ENCODE measurements at places on chromosomes 2 and 18. TPM values are rescaled to one million over a fixed set of nuclear protein-coding genes. Genes with fewer than 3 reads are reported as not detected.

Gene MYCN
- 0.19 TPM for total RNA-seq

Gene NAT8
- not detected for total RNA-seq

Gene GYPC
- total RNA-seq, result 148 TPM

Gene CCDC150
- total RNA-seq, result 0.75 TPM

- H3K27me3 ChIP-seq, result no peaks in the 10 kb centered on the region
- H3K4me3 ChIP-seq, result no peak overlapping the region
- no peak for DNase-seq
- H3K36me3 ChIP-seq, result no peaks in the 10 kb centered on the region
- H3K4me1 ChIP-seq, result no peaks in the 10 kb centered on the region
Measured at GRCh38 chr2:178874529-178875240, 67.5 kb upstream of the TTN start.

GRCh38 chr2:73205611-73206010 lies 3.2 kb downstream of the NOTO start:
- peaks cover 54% of the 10 kb centered on the region for H3K27me3 ChIP-seq
- no peak overlapping the region for H3K4me3 ChIP-seq
- no peaks in the 10 kb centered on the region for H3K36me3 ChIP-seq

DNA sequence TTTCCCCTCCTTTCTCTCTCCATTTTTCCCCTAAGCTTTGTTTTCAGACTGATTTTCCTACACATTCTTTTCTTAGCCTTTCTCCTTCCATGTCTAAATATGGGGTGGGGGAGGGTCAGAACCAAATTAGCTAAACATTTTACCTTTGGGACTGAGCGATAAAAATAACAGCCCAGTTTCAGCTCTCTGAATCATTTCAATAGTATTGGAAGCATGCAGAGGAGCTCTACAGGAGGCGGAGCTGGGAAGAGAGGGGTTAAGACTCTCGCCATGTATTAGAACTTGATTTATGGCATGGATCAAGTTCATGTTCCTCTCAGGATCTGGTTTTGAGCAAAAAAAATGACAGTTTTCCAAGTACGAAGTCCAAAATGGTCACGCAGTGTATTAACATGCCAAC lies 109.1 kb downstream of the CPO start:
- H3K4me3 ChIP-seq, result no peak overlapping the region
- H3K27me3 ChIP-seq, result no peaks in the 10 kb centered on the region
- no peaks in the 10 kb centered on the region for H3K36me3 ChIP-seq
- H3K27ac ChIP-seq, result no peak overlapping the region

DNA sequence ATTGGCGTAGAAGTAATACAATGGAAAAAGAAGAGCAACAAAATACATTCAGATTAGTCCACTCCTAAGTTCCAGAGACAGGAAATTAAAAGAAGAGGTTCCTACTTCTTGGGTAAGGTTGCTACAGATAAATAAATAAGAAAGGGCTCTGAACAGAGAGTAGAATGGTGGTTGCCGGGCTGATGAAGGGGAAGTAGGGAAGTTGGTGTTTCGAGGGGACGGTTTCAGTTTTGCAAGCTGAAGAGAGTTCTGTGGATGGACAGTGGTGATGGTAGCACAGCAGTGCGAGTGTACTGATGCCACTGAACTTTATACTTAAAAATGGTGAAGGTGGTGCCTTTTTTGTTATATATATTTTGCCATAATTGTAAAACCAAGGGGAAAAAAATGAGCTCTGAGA lies 48.2 kb downstream of the CABYR start:
- no peaks in the 10 kb centered on the region for H3K36me3 ChIP-seq
- H3K4me3 ChIP-seq, result no peak overlapping the region
- H3K4me1 ChIP-seq, result no peaks in the 10 kb centered on the region
- H3K27me3 ChIP-seq, result no peaks in the 10 kb centered on the region

All from CD4-positive, alpha-beta T cell (primary cell).